T-helper 2 cell (primary cell): ENCODE measurements at places on chromosomes 2 and 18.
A peak's percentile ranks its signal among the peaks of the same experiment; 100 is the strongest.

DNA sequence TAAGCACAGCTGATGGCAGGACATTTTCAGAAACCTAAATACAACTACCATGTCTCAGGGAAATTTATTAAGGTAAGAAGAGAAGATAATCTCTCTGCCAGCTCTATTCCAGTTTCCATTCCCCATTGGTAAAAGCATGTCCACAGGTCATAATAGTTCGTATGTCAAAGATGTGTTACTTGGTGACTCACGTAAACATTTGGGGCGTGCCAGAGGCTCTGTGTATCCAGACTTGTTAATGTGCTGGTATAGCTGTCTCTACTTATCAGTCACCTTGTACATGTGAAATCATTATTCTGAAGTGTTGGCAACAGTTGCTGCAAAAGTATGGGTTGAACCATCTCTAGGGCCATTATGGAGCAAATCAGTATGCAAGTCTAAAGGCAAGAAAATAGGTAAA, 1345.1 kb downstream of the SUCLG1 start:
- no peak for DNase-seq

GRCh38 chr2:63882395-63883105, 40.9 kb downstream of the UGP2 start:
- no peak for DNase-seq

DNA sequence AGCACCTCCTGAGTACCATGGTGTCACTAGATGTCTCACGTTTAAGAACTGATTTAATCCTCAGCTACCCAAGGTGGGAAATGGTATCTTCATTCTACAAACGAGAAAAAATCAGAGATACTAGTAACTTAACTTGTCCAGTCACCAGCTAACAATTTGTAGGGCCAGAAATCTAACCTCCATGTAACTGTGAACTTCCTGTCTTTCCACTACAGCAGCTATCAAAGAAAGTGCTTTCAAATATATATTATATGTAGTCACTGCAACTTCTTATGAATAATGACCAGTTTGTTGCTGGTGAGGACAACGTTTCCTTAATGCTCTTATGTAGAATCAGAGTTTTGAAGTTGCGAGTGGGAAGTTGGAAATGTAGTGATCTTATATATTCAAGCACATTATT, 1.9 kb downstream of the REV1 start:
- DNase-seq, result no peak

GRCh38 chr2:156476850-156477206, 40.6 kb downstream of the GPD2 start:
- peak; percentile 81 for DNase-seq

- DNase-seq, result no peak
Measured at GRCh38 chr18:62702259-62702658, 13.1 kb upstream of the PHLPP1 start.

GRCh38 chr2:20667531-20668401, 822 bp downstream of the GDF7 start:
- no peak for DNase-seq
